ENCODE measurements at places on chromosomes 5 and 9. TPM values are rescaled to one million over a fixed set of nuclear protein-coding genes. Genes with fewer than 3 reads are reported as not detected.

The RMI1 gene
- 25.4 TPM for total RNA-seq

The SLC34A3 gene
- not detected for total RNA-seq

The JMY gene
- total RNA-seq: 6.3 TPM

The PCDHA1 gene
- total RNA-seq: not detected

The CCDC192 gene
- total RNA-seq: not detected

The PCDHGA10 gene
- 0.27 TPM for total RNA-seq

The SPATA24 gene
- total RNA-seq: 4.4 TPM

The KLF4 gene
- 0.32 TPM for total RNA-seq

The PIP5K1B gene
- 4.7 TPM for total RNA-seq

The SEMA5A gene
- total RNA-seq: 0.05 TPM

The GMCL2 gene
- not detected for total RNA-seq

The IRX4 gene
- not detected for total RNA-seq

The TNFSF15 gene
- 3.9 TPM for total RNA-seq

The SAXO1 gene
- total RNA-seq: not detected

The MEIKIN gene
- not detected for total RNA-seq

The NR6A1 gene
- total RNA-seq: 0.81 TPM

The IQGAP2 gene
- 92.8 TPM for total RNA-seq

The MPDZ gene
- not detected for total RNA-seq

The UAP1L1 gene
- 15.1 TPM for total RNA-seq

The PCDHB5 gene
- not detected for total RNA-seq

The ASPN gene
- total RNA-seq: not detected

The POLR3G gene
- total RNA-seq: 5.1 TPM

The C5orf58 gene
- total RNA-seq: not detected

The REEP2 gene
- 1.1 TPM for total RNA-seq

The CEL gene
- total RNA-seq: 1.8 TPM

The TSLP gene
- 0.15 TPM for total RNA-seq

The GARNL3 gene
- total RNA-seq: 0.88 TPM

The PCDHA8 gene
- not detected for total RNA-seq

The RABL6 gene
- 107 TPM for total RNA-seq

The HINT2 gene
- total RNA-seq: 50.5 TPM

The ANXA6 gene
- 470 TPM for total RNA-seq

The OR1J1 gene
- not detected for total RNA-seq

The GFI1B gene
- not detected for total RNA-seq

The INSL6 gene
- not detected for total RNA-seq

The NUTM2G gene
- total RNA-seq: not detected

The ZNF608 gene
- 0.32 TPM for total RNA-seq

The SPINK1 gene
- not detected for total RNA-seq

The LCN1 gene
- total RNA-seq: not detected

The IL4 gene
- total RNA-seq: 12.7 TPM

The SLC35A4 gene
- total RNA-seq: 96.5 TPM

The C5orf52 gene
- total RNA-seq: not detected

The CCL19 gene
- total RNA-seq: not detected

The SH2D3C gene
- total RNA-seq: 77.6 TPM

The PAPPA gene
- not detected for total RNA-seq

The KCNIP1 gene
- total RNA-seq: not detected

The NKD2 gene
- total RNA-seq: 4.3 TPM

The ADGRV1 gene
- 0.05 TPM for total RNA-seq

The TERT gene
- 3.3 TPM for total RNA-seq

Measured in T-helper 1 cell treated with Interleukin-12 subunit alpha and Interleukin-12 subunit beta and Interleukin-4 antibody, amounts not matched to agents 30 ng/mL and 1 ng/mL, for 36 hours (primary cell).